ENCODE measurements at places on chromosomes 4 and X.

DNA sequence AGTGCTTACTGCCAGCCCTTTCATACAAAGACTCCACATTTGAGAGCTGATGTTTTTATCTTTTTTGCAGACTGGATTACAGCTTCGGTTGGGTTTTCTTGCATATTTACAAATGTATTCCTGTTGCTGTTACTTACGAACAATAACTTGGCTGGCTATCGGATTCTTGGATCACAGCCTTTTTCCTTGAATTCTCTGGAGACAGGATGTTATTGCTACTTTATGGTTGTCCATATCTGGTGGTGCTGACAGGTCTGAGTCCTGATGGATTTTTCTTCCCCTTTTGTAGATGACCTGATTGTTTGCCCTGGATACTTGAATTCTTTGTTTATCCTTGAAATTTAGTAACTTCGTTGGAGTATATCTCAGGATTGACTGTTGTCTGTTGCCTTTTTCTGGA, 77.7 kb downstream of the PDK3 start:
- DNase-seq = no peak

DNA sequence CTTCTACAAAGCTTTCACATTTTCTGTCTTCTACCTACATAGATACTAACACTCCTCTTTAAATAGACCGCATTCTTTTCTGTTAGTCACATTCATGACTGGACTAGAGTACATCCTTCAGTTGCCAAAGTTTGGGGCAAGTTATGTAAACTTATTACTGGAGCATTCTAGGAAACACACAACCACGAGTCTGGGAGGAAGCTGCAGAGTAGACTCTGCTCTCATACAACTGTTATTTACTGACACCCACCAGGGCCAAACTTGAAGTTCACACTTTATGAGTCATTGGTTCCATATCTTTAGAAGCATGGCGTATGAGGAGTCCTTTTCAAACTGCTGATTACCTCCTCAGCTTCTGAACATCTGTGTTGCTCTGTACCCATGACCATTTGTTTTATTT, 87.0 kb downstream of the RNF150 start:
- no peak for DNase-seq

GRCh38 chr4:110142461-110142860, 56.0 kb downstream of the ELOVL6 start:
- DNase-seq = peak; percentile 44

GRCh38 chr4:154489558-154490233, 1.9 kb downstream of the DCHS2 start:
- no peak for DNase-seq

DNA sequence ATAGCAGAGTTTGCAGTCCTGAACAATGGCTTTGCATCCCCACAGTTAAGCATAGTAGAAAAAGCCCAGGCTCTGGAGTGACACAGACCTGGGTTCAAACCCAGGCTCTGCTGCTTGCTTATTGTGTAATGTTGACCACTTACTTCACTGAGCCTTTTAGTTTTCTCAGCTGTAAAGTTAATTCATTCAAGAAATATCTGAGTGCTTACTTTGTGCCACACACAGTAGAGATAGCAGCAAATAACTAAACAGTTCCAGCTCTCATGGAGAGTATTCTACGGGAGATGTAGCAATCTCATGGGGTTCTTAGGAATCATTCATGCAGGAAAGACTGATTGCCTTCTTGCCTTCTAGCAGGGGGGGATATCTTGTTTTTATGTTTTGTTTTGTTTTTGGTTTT, 63.2 kb downstream of the SLC9A6 start:
- no peak for DNase-seq

- DNase-seq = no peak
Measured at GRCh38 chr4:140926672-140927071, 170.5 kb upstream of the TBC1D9 start.

DNA sequence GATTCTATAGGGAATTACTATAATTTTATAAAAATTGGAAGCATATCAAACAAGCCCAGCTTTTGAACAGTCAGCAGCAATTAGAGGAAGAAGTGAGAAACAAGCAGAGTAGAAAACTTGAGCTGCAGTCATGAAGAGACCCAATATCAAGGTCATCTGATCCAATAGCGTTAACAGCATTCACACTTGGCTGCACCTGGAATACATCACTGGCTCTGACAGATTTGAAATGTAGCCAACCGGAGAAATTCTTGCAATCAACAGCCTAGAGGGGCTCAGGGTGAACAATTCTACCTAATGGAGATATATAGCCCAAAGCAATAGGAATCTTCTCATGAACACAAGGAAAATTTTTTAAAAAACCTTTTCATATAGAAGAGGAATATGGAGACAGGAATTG, 13.6 kb downstream of the DDX53 start:
- DNase-seq = no peak
